ENCODE measurements at places on chromosomes 13 and 19.

GRCh38 chr13:33740134-33740538 is 77.8 kb upstream of the RFC3 start:
- no peak for DNase-seq

- no peak for DNase-seq
Observed at GRCh38 chr13:29532821-29533220, 62.7 kb downstream of the SLC7A1 start.

GRCh38 chr13:69601661-69602060 is 506.0 kb upstream of the ATXN8OS start:
- no peak for DNase-seq

DNA sequence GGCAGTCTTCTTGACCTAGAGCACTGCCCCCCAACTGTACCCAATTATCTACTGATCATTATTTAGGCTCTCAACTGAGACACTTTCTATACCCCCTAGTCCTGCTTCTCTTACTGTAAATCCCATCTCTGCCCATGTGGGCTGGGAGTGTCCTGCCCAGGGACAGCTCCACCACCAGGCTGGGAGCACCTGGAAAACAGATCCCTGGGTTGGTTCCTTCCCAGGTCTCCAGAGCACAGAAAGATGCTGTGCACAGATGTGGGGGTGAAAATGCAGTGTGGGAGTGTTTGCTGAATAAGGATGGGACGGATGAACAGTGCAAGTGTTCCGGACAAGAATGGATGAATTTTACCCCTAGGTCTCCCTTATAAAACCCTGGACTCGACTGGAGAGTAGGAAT is 12.7 kb downstream of the CYP4F2 start:
- DNase-seq, result no peak

GRCh38 chr13:54004026-54004699 is 975.5 kb downstream of the OLFM4 start:
- DNase-seq, result no peak

- no peak for DNase-seq
Observed at GRCh38 chr19:1122972-1123363, 19.2 kb downstream of the GPX4 start.

DNA sequence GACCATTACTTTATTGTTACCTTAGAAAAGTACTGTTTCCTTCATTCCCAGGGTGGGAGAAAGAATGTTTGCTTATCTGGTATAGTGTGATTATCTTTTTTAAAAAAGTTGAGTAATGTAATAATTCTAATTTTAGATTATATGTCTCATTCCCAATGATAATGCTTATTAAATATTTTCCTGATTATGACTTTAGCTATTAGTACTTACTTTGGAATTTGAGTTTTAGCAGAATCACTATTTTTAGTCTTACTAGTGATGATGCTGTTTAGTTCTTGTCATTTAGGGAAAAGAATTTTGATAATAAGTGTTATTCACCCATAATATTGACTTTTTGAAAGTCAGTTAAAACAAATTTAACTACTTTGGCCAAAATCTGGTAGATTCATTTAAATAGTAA is 95.2 kb downstream of the FRY start:
- DNase-seq, result no peak

All from brain pericyte (primary cell).